ENCODE measurements at places on chromosomes 2 and 18.

DNA sequence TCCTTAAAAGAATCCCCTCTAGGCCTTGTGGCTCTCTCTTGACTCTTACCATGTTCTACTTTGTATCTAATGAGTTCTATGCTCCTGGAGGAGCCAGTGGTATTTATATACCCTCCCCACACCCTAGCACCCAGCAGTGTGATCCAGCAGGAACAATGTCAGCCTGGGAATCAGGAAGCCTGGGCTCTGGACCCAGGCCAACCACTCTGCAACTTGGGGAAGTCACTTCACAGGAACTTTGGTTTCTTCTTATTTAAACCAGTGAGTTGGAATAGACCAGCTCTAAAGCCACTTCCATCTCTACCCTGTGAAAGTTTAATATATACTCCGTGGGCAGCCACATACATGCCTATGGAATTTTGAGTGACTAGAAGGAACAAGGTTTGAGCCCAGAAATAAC is 11.6 kb upstream of the SPTBN1 start:
- no peak for DNase-seq

DNA sequence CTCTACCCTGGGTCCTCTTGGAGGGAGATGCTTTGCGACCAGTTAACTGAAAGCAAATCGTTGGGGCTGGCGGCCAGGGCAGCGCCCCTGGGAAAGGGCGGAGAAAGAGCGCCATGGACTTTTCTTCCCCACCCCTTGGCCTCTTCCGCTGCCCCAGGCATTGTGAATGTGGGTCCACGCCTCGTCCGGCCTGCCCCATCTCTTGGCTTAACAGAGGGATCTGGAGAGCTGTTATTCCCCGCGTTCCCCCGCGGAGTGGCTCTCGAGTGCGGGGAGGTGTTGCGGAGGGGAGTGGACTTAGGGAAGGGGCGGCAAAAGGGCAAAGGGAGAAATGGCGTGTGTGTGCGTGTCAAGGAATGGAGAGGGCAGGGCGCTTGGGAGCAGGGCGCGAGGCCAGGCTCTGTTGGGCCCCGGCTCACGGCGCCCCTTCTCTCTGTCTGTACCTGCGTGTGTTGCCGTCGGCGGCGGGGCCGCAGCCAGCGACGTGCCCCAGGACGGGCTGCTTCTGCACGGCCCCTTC is 6.6 kb downstream of the EMX1 start:
- DNase-seq: no peak

DNA sequence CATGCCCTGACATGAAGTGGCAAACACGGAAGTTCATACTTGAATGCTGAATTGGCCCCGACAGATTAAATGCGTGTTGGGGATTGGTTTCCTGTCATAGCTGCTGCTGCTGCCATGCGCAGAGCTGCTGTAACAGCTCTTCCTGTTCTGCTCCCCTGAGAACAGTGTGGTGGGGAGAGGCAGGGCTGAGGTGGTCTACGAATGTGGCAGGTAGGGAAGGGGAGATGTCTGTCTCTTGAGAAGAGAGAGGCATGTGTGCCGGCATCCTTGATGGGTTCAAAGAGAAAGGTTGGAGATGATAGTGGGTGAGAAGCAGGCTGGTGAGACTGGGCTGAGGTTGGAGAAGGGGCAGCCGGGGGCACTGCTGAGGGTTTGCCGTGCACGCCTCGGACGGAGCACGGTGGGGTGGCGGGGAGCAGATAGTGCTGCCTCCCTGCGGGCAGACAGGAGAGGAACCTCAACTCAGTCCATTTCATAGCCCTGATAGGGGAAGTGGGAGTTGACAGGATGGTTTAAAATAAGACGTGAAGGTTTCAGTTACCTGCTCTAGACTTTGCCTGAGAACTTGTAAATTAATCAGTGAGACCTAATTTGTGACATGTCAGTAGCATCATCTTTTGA is 46.1 kb downstream of the TMEM185B start:
- peak; percentile 84 for DNase-seq

GRCh38 chr2:6885968-6886367 is 8.4 kb downstream of the RSAD2 start:
- no peak for DNase-seq

DNA sequence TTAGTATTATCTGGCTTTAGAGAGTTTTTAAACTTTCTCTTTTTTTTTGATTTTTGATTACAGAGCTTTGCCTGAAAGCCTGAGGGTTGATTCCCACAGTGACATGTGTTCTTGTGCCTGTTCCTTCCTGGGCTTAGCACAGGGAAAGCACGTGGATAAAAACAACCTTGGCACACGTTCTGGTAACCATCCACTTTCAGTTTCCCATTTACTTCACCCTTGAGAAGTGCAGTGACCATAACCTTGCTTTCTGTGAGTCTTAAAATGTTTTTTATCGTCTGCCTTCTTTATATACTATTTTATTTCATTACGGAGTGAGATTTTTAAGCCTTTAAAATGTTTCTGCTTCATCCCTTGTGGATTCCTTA is 11.5 kb downstream of the CD226 start:
- no peak for DNase-seq

- no peak for DNase-seq
Measured at GRCh38 chr2:20758997-20759396, 63.9 kb downstream of the LDAH start.

DNA sequence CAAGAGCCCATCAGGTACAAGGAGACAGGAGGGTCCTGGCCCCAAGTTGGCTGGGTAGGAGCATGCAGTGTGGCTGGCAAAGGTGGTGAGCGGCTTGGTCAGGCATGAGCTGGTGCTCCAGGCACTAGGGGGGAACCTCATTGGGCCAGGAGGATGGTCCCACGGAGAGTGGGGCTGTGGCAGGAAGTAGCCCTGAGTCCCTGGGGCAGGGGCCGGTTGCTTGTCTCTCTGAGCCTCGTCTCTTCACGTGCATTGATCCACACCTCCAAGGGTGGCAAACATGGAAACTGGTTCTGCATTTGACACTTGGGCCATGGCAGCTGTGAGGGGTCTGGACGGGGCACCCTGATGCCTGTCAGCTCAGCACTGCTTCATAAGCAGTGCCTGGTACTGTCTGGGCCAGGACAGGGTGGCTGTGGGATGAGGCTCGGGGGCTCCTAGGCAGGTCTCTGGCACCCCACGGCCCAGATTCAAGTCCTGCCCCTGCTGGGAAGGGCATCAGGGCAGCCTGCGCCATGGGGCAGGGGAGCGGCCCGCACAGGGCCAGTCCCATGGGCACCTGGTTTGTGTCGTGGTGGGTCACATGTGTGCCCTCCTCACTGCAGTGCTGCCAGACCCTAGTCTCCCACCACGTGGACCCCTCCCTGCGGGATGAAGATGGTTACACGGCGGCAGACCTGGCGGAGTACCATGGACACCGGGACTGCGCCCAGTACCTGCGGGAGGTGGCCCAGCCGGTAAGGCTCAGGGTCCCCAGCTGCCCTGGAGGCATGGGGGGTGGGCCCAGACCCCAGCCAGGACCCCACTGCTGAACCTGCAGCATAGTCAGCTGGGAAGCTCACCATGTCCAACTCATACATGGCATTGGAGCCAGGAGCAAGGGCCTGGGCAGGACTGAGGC is 16.4 kb downstream of the ESPNL start:
- DNase-seq: peak; percentile 56

Data from natural killer cell treated with Interleukin-12 subunit alpha and Interleukin-12 subunit beta and Interleukin-15 and Interleukin-18, amount 100 ng/mL, for 72 hours (primary cell).